ENCODE measurements at places on chromosomes 7 and 10. TPM values are rescaled to one million over a fixed set of nuclear protein-coding genes. Genes with fewer than 3 reads are reported as not detected.

- DNase-seq: peak; percentile 68
Measured at GRCh38 chr7:31811650-31812461, 124.8 kb downstream of the PPP1R17 start.

- no peak for DNase-seq
Measured at GRCh38 chr7:16644157-16644556, 1.4 kb downstream of the ANKMY2 start.

- DNase-seq: no peak
Measured at GRCh38 chr10:118405928-118406327, 63.8 kb upstream of the FAM204A start.

- no peak for DNase-seq
Measured at GRCh38 chr7:24233386-24233785, 50.6 kb upstream of the NPY start.

GRCh38 chr10:47042780-47043750, 131.8 kb downstream of the PTPN20 start:
- DNase-seq: no peak

- DNase-seq: no peak
Measured at GRCh38 chr7:29145553-29146056, 732 bp downstream of the CPVL start.

GRCh38 chr7:577278-577665, 57.6 kb upstream of the PDGFA start:
- DNase-seq: no peak

DNA sequence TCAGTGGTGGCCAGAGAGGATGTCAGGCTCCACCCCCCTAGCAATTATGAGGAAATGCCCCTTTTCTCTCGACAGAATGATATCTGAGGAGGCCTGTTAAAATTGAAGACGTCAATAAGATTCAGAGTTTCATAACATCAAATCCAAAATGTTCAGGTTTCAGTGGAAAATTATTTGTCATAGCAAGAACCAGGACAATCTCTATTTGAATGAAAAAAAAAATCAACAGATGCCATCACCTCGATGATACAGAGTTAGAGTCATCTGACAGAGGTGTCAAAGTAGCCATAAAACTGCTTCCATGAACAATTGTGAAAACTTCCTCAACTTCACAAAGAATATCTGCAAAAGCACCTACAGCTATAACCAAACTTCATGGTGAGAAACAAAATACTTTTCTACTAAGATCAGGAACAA, 7.7 kb downstream of the TMEM273 start:
- DNase-seq: no peak

- peak; percentile 71 for DNase-seq
Measured at GRCh38 chr7:1454542-1454941, 4.7 kb downstream of the MICALL2 start.

GRCh38 chr10:76432016-76433012, 1000.9 kb downstream of the LRMDA start:
- DNase-seq: peak; percentile 87

GRCh38 chr10:5915451-5915850, 25.4 kb downstream of the FBH1 start:
- no peak for DNase-seq

- no peak for DNase-seq
Measured at GRCh38 chr10:35153716-35154115, 27.1 kb downstream of the CREM start.

DNA sequence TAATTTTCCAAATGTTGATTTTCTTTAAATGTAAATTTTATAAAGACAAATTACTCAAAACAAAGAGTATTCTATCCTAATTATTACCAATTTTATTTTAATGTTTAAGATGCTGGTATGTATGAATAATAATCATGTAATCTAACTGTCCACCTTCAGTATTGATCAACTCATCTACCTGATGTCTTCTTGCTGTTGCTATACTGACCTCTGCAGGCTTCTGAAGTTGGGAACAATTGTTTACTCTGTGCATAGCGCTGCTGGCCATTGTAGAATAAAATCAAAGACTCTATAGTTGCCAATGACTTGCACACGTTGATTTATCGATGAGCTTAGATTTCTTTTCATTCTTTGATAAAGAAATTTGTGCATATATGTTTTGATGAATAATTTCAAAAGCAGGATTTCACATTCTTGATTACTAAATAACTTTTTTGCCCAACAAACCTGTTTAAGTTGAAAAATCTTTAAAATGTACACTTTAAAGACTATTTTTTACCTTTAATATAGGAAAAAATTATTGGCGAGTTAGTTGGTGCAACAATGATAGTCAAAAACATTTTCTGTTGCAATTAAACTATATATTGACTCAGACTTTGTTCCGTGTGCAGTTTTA, 282.3 kb downstream of the TFEC start:
- no peak for DNase-seq

GRCh38 chr10:24446739-24447138, 237.8 kb downstream of the KIAA1217 start:
- DNase-seq: peak; percentile 99

DNA sequence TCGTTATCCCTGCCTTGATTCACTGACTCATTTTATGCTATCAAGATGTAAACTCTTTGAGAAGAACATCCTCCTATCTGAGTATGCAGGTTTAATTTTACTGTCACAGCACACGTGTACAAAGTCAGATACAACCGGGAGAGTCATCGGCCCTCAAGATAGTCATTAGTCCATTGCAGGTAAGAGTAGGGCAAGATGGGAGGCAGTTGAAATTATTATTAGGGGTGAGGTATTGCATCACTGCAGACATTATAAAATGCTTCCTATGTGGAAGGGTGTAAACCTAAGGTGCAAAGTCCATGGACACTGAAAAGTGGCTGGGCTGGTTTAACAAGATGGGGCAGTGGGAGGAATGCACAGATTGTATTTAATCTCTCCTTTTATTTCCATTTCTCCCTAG, 113.7 kb downstream of the ARL4A start:
- DNase-seq: no peak

DNA sequence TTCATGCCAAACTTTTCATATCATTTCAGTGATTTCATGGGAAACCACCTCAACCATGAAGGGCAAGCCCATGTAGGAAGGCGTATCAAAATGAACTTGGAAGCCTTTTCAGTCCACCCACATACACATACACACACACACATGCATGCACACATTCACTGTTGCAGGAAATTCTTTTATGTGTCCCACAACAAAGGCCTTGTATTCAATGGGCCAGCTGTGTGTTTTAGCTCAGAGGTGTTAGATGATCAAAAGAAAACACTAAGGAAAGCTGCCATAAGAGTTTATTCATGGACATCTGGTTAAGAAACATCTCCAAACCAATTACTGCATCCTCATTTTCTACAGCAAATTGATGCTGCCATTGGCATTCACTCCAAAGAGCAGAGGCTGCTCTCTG, 74.4 kb upstream of the STK17A start:
- DNase-seq: no peak

DNA sequence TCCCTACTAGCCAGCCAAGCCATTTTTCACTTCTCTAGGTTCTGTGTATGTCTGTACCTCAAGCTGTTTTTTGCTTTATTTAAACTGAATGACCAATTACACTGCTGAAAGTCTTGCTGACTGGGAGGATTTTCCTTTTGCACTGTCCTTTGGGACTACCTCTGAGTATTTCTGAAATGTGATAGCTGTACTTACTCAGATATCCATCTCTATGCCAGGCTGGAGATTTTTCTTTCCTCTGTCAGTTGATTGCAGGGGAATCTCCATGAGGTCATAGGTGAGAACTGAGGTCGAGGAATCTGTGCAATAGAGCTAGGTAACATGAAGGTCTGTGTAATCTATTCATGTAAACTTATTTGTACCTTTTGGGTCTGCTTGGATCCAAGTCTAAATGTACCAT, 38.9 kb upstream of the ANKRD1 start:
- no peak for DNase-seq

DNA sequence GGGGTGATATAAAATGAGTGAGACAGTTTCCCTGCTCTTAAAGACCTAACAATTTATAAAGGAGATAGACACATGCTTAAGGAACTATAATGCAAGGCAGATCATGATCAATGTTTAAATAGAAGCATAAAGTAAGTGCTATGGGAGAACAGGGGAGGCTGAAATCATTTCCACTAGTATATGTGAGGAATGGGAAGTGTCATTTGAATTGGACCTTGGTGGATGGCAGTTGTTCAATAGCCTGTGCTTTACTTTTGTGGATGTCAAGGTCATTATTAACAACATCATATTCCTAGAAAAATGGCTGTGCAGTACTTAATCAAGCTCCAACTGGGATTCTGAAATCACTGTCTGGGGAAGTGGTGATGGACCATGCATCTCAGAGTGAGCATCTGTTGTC, 14.7 kb downstream of the NPY start:
- no peak for DNase-seq

GRCh38 chr7:17367502-17367901, 69.0 kb downstream of the AHR start:
- no peak for DNase-seq

The TBXAS1 gene
- total RNA-seq: 3.5 TPM

The FLNC gene
- total RNA-seq: 11.2 TPM

The ST7 gene
- total RNA-seq: 25.3 TPM

The PCDH15 gene
- not detected for total RNA-seq

The GPER1 gene
- total RNA-seq: 0.84 TPM

The PRRT4 gene
- total RNA-seq: not detected

The MARVELD1 gene
- 41.7 TPM for total RNA-seq

Data from RPMI7951 (cell line).